ENCODE measurements at places on chromosomes 12 and 14.

DNA sequence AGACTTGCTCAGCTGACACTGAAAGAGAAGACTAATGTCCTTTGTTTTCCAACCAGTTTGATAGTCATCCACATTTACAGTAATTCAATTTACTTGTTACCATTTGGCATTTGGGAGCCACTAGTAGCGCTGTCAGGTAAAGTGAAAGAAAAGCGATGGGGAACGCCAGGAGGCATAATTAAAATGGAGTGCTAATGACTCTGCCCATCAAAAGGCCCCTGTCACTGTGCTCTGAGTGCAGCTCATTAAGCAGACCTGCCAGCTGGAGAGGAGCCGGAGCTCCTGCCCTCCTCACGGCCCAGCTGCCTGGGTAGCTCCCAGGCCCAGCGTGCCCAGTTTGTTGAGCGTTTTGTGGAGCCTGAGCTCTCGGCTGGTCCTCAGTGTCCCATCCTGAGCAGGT is 463.6 kb upstream of the CCDC196 start:
- DNase-seq, result peak; percentile 32

- peak; percentile 46 for DNase-seq
Measured at GRCh38 chr12:12779529-12779928, 5.9 kb upstream of the APOLD1 start.

DNA sequence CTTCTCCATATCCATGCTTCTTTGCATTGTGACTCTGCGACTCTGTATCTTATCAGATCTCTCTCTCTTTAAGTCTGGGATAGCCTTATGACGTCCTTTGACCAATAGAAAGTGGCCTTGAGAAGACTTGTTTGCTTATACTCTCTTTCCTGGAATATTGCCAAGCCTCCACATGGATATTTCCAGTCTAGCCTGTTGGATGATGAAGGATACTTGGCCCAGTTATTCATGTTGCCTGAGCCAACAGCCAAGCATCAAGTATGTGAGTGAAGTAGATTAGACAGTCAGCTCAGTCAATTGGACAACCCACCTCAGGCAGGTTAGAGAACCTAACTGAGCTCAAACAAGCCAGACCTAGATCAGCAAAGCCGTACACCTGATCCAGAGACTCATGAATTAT is 864.2 kb upstream of the MGAT4C start:
- no peak for DNase-seq

DNA sequence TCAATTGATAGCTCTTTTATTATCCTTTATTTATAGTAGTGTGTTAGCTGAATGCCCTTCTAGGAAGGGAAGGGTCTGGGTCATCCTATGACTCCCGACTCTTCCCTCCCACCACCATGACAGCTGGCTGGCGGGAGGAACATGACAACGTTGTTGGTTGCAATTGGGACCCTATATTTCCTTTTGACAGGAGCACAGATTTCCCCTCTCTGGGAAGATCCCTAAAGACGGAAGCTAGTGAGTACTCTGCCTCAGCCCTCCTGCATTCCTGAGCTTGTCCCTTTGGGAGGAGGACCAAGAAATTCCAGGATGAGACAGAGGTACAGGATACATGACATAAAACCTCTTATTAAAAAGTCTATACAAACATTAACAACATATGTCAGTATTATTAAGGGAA is 485.4 kb downstream of the NAV3 start:
- DNase-seq, result no peak

DNA sequence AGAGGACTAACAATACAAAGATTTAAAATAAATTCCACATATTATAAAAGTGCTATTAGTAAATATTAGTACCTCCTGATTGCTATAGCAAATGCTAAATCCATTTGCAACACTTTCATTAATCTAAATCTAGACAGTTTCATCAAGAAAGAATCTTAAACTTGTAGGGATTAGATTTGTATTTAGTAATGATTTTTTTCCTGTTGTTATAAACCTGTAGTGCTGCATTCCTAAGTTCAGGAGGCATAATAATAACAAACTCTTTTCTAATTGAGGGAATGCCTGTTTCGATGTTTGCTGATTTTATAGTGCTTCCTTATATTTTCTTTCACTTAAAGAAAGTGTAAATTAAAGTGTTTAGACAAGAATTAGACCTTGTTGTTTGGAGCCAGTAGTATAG is 166.1 kb downstream of the FOXA1 start:
- DNase-seq, result no peak

DNA sequence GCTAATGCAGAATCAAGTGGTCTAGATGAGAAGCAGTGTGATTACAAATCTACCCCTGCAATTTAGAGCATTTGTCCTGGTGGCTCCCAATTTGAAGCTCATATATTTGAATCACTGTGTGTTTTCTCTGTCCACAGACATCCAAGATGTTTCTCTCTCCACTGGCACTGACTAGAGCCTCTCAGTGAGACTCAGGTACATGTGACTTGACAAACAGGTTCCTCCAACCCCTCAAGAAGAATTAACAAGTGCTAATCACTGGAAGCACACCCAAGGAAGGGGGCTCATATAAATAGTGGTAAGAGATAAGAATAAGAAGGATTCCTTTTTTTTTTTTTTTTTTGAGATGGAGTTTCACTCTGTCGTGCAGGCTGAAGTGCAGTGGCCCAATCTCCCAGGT is 20.5 kb downstream of the OR10G2 start:
- no peak for DNase-seq

GRCh38 chr14:24327303-24327702 is 7.6 kb downstream of the ADCY4 start:
- no peak for DNase-seq

DNA sequence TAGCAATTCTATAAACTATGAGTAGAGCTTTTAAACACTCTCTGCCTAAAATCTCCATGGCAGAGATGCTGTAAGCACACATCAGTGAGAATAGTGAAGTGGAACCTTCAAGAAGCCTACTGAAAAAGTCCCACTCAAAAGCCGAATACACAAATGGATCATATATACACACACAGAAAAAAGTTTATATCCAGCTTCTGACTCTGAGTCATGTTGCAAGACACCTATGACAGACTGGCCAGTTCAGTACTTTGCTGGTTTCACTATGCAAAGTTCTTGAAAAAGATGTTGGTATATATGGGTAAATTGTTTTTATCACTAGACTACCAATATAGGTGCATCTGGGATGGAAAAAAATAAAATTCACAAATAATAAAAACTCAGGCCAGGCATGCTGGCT is 126.1 kb downstream of the KCNK10 start:
- no peak for DNase-seq

- DNase-seq, result no peak
Measured at GRCh38 chr14:70666361-70666686, 24.6 kb downstream of the TTC9 start.

GRCh38 chr12:107145397-107145796 is 52.0 kb upstream of the CRY1 start:
- DNase-seq, result no peak

DNA sequence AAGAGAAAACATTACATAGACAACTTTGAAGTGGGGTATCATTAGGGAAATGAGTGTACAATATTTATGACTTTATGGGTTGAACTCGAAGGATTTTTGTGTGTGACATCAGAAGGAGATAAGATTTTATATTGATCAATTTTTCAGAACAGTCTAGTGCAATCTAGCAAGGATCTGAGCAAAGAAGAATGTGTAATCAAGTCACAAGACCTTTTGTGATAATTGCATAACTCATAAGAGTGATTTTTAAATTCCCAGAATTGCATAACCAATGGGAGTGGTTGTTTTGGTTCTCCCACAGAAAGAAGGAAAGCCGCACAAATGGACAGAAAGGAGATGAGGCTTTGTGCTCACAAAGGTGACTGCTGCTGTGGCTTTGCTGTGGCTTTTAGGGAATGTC is 441.8 kb upstream of the FLRT2 start:
- DNase-seq, result no peak

GRCh38 chr14:89298056-89298834 is 118.8 kb downstream of the FOXN3 start:
- peak; percentile 26 for DNase-seq

- peak; percentile 44 for DNase-seq
Measured at GRCh38 chr12:79143803-79144202, 279.2 kb downstream of the SYT1 start.

GRCh38 chr14:56284641-56285040 is 166.4 kb downstream of the PELI2 start:
- DNase-seq, result no peak

GRCh38 chr14:33669111-33669510 is 281.8 kb downstream of the EGLN3 start:
- no peak for DNase-seq

GRCh38 chr14:30681752-30682355 is 59.7 kb downstream of the SCFD1 start:
- no peak for DNase-seq
